ENCODE measurements at places on chromosomes 5 and 9.
A peak's percentile ranks its signal among the peaks of the same experiment; 100 is the strongest.

DNA sequence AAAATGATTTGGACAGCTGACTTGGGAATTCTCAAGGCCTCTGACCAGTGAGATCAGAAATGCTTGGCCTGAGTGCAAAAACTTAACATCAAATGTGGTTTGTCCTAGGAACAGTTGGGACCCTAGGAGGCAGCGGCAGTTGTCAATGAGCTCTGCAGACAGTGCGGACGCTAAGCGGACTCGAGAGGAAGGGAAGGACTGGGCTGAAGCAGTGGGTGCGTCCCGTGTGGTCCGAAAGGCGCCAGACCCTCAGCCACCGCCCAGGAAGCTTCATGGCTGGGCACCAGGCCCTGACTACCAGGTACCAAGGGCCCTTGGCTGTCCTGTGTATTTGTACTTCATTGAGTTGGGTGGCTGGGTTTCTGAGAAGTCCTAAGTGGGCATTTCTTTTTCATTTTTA is 43.7 kb upstream of the POMT1 start:
- H3K27ac ChIP-seq, result no peak overlapping the region
- H3K27me3 ChIP-seq, result no peaks in the 10 kb centered on the region
- DNase-seq, result no peak
- peaks cover 58% of the 10 kb centered on the region for H3K36me3 ChIP-seq

DNA sequence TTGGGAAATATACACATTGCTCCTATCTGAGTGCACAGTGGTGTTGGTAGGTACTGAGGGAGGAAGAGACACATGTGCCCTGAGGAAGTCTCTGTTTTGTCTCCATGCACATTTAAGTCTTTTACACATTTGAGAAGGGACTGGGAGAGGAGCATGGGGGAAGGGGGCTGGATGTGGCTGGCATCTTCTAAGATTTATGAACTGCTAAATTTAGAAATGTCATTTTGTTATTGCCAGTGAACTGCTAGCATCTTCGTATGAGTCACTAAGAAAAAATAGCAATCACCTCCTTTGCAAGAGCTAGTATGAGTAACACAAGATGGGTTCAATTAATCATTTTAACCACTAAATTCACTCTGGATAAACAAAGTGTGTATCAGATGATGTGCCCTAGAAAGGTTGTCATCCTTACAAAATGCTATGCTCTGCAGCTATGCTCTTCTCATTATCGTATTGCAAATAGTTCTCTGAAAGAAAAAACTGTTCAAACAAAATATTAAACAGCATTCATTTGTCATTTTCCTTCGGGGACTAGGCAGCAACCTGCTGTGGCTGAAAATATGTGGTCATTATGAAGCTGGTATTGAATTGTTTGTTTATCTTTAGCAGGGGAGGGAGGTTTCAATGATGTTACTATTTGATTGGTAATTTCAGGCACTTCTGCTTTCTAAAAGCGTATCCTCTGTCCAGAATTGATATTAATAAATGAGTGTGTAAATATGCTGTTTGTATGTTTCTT is 236.5 kb downstream of the DMRTA1 start:
- no peaks in the 10 kb centered on the region for H3K36me3 ChIP-seq
- H3K4me1 ChIP-seq, result no peaks in the 10 kb centered on the region
- H3K4me3 ChIP-seq, result no peak overlapping the region
- DNase-seq, result no peak

DNA sequence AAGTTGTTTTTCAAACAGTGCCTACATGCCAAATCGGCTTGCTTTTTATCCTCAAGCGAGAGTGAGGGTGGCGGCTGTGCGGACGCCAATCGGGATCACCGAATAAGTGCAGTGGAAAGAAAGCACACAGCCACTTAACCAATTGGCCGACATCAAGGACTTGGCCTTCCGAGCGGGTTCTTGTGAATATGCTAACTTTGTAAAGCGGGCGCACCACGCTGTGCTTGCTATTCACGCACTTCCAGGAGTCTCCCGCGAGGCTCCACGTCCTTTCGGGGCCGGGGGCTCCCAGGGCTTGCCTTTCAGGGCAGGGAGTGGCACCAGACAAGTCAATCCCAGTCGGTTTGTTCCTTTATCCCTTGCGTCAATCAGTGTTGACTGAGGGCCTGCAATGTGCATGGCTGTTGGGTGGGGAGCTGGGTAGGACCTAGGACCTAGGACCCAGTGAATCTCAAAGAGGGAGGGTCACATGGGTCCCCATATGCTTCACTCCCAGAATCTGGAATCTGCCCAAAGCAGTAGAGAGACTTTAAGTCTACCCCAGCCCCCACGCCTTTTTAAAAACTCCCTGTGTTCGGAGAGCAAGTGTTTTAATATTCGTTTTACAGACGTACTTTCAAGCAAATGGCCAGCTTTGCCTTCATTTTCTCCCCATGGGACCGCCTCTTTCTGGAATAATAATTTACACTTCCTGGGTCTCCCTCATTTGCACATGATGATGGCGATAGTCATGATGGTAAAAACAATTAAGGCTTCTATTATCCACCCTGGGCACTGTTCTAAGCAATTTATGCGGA is 2.0 kb upstream of the GCNT4 start:
- peak overlapping the region; percentile 84 for H3K4me3 ChIP-seq
- H3K4me1 ChIP-seq, result peaks cover 86% of the 10 kb centered on the region
- peak overlapping the region; percentile 82 for H3K27ac ChIP-seq
- H3K27me3 ChIP-seq, result peaks cover 1% of the 10 kb centered on the region
- peak; percentile 29 for DNase-seq
- no peaks in the 10 kb centered on the region for H3K36me3 ChIP-seq

DNA sequence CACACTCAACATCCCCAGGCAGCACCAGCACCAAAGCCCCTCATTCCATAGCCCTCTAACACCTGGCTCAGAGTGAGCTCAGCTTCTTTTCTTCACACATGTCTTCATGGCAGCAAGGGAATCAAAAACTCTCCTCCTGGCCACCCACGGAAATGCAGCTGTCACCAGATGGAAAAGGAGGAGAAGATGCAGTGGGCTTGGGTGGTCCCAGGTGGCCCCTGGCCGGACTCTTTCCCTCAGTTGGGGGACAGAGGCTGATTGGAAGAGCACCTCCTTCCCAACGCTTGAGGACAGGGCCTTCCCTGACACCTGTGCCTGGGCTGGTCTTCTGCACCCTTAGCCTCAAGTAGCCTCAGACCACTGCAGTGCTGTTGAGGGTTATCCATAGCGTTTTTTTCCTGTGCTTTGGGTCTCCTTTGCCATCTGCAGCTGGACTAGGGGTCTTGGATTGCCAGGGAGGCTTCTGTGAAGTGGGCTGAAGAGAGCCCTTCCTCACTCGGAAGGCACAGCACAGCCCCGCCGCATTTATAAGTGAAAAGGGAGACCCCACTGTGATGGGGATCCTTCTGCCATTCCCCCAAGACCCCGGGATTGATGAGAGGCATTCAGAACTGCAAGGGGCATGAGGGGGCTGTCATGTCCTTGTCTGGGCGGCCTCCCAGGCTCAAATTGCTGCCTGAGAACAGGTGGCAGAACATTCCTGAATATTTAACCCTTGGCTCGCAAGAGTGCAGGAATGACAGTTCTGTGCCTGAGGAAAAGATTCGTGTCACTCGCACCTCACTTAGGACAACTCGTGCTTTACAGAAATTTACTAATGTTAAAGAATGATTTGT is 200.0 kb downstream of the AUH start:
- H3K27ac ChIP-seq, result peak overlapping the region; percentile 92
- peaks cover 70% of the 10 kb centered on the region for H3K4me1 ChIP-seq
- peak; percentile 10 for DNase-seq
- H3K4me3 ChIP-seq, result peak overlapping the region; percentile 77
- peaks cover 3% of the 10 kb centered on the region for H3K36me3 ChIP-seq
- H3K27me3 ChIP-seq, result no peaks in the 10 kb centered on the region

GRCh38 chr9:126325821-126326220 is 808 bp upstream of the MVB12B start:
- DNase-seq, result no peak
- peak overlapping the region; percentile 76 for H3K4me3 ChIP-seq
- no peaks in the 10 kb centered on the region for H3K36me3 ChIP-seq

GRCh38 chr5:17441351-17441750 is 56.7 kb upstream of the TAF11L2 start:
- DNase-seq, result no peak
- H3K4me3 ChIP-seq, result no peak overlapping the region
- H3K36me3 ChIP-seq, result no peaks in the 10 kb centered on the region
- peaks cover 6% of the 10 kb centered on the region for H3K4me1 ChIP-seq

- H3K27me3 ChIP-seq, result no peaks in the 10 kb centered on the region
- H3K27ac ChIP-seq, result no peak overlapping the region
- no peak overlapping the region for H3K4me3 ChIP-seq
- DNase-seq, result no peak
- no peaks in the 10 kb centered on the region for H3K4me1 ChIP-seq
- peaks cover 8% of the 10 kb centered on the region for H3K36me3 ChIP-seq
Measured at GRCh38 chr5:127987354-127988145, 96.0 kb upstream of the SLC12A2 start.

DNA sequence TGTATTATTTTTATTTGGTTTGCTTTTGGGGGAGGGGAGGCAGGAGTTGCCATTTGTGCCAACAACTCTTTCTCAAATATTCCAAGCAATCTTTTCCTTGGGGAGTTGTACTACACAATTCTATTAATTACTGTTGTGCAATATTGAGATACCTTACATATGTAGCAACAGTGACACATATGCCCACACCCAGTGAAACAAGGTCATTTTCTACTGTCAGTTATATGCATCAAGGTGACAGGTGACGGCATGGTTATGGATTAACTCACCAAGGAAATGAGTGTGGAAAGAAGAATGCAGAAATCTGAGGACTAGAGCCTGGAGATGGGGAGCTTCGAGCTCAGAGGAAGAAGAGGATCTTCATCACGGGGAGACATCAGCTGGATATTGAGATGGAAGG is 17.9 kb upstream of the MSMP start:
- no peaks in the 10 kb centered on the region for H3K36me3 ChIP-seq
- no peak overlapping the region for H3K27ac ChIP-seq
- H3K27me3 ChIP-seq, result no peaks in the 10 kb centered on the region
- H3K4me1 ChIP-seq, result peaks cover 4% of the 10 kb centered on the region
- no peak overlapping the region for H3K4me3 ChIP-seq

DNA sequence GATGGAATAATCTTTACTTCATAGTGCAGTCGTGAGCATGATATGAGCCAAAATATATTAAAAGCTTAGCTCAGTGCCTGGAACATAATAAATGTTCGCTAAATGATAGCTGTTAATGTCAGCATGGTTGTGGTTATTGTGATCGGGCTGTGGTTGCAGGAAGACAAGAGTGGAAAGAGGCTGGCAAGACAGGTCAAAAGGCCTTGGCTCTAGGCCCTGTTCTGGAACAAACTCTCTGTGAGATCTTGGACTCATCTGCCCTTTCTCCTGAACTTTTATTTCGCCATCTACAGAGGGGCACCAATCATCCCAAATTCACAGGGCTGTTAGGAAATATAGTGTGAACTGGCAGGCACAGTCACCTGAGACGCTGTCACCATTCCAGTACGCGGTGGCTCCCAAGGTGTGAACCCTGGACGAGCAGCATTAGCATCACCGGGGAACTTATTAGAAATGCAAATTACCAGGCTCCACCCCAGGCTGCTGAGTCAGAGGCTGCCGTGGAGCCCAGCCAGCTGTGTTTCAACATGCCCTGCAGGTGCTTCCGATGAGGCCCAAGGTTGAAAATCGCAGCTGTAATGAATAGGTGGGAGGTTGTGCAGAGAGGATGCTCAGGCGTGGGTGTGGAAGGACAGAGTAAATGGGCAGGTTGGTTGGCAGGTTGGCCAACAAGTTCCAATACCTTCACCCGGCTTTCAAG is 50.2 kb upstream of the SAP30L start:
- H3K4me1 ChIP-seq, result no peaks in the 10 kb centered on the region
- H3K27me3 ChIP-seq, result no peaks in the 10 kb centered on the region
- H3K27ac ChIP-seq, result no peak overlapping the region
- no peak overlapping the region for H3K4me3 ChIP-seq

GRCh38 chr9:78030553-78031443 is 813 bp downstream of the GNAQ start:
- H3K36me3 ChIP-seq, result no peaks in the 10 kb centered on the region
- peak; percentile 54 for DNase-seq
- H3K27ac ChIP-seq, result peak overlapping the region; percentile 73

GRCh38 chr5:168793841-168794837 is 215.0 kb upstream of the PANK3 start:
- no peaks in the 10 kb centered on the region for H3K36me3 ChIP-seq
- no peaks in the 10 kb centered on the region for H3K27me3 ChIP-seq
- DNase-seq, result peak; percentile 30

DNA sequence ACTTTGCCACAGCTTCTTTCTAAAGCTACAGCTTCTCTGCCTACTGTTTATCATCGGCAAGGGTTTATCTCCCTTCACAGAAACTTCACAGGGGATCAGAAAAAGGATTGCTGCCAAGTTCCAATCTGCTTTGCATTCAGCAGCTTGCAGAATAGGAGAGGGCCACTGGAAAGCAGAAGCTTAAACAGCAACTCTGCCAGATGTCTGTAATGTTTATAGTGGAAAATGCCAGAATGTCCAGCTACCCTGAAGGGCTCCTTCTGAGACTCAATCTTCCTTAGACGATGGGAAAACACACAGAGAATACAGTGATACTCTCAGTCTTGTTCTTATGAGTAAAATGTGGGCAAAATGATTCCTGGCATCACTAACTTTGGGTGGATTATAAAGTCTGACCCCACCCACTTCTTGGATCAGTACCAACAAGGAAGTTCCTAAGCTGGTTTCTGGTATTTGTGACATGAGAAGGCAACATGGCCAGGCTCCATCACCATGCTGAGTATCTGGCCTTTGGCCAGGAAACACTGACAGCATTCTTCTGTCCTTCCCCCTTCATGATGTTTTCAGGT is 19.0 kb downstream of the STOM start:
- peaks cover 33% of the 10 kb centered on the region for H3K36me3 ChIP-seq
- DNase-seq, result no peak
- no peaks in the 10 kb centered on the region for H3K27me3 ChIP-seq
- no peak overlapping the region for H3K27ac ChIP-seq
- no peak overlapping the region for H3K4me3 ChIP-seq
- peaks cover 30% of the 10 kb centered on the region for H3K4me1 ChIP-seq

- H3K4me1 ChIP-seq, result no peaks in the 10 kb centered on the region
- no peak overlapping the region for H3K4me3 ChIP-seq
- peaks cover 18% of the 10 kb centered on the region for H3K27me3 ChIP-seq
Measured at GRCh38 chr5:113660206-113660605, 146.7 kb downstream of the YTHDC2 start.

- peaks cover 20% of the 10 kb centered on the region for H3K4me1 ChIP-seq
- H3K4me3 ChIP-seq, result no peak overlapping the region
- H3K27me3 ChIP-seq, result no peaks in the 10 kb centered on the region
Measured at GRCh38 chr5:94746731-94747124, 128.3 kb downstream of the SLF1 start.

DNA sequence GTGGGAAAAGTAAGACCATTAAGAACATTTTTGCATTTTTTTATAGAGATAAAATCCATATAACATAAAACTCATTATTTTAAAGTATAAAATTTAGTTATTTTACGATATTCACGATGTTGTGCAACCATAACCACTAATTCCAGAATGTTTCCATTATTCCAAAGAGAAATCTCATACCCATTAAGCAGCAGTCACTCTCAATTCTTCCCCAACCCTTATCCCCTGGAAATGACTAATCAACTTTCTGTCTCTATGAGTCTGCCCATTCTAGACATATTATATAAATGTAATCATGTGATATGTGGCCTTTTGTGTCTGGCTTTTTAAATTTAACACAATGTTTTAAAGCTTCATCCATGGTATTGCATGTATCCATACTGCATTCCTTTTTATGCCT is 115.6 kb upstream of the ADAMTSL1 start:
- peaks cover 4% of the 10 kb centered on the region for H3K27me3 ChIP-seq
- DNase-seq, result no peak
- no peaks in the 10 kb centered on the region for H3K4me1 ChIP-seq
- no peaks in the 10 kb centered on the region for H3K36me3 ChIP-seq

- H3K36me3 ChIP-seq, result peaks cover 17% of the 10 kb centered on the region
- H3K27ac ChIP-seq, result no peak overlapping the region
- no peaks in the 10 kb centered on the region for H3K27me3 ChIP-seq
- DNase-seq, result no peak
- H3K4me3 ChIP-seq, result no peak overlapping the region
Measured at GRCh38 chr9:86263876-86264275, 4.4 kb upstream of the C9orf153 start.

All from activated naive CD8-positive, alpha-beta T cell treated with anti-CD3 and anti-CD28 coated beads, Interleukin-2, amount 50 U/mL, for 24 hours (primary cell).